ENCODE measurements at places on chromosomes 11 and 22.

GRCh38 chr11:108551651-108552462 lies 41.7 kb downstream of the EXPH5 start:
- DNase-seq: no peak

- no peak for DNase-seq
Observed at GRCh38 chr11:104246590-104246989, 82.6 kb upstream of the PDGFD start.

GRCh38 chr11:100930185-100930778 lies 199.3 kb downstream of the PGR start:
- no peak for DNase-seq

- peak; percentile 75 for DNase-seq
Observed at GRCh38 chr11:111378861-111379601, at the start of gene POU2AF1. TSS of gene POU2AF1 (minus strand) at chr11:111379275. CDS start at chr11:111379177, 98 bp downstream.

- no peak for DNase-seq
Observed at GRCh38 chr11:115498354-115498753, 5.9 kb downstream of the CADM1 start.

DNA sequence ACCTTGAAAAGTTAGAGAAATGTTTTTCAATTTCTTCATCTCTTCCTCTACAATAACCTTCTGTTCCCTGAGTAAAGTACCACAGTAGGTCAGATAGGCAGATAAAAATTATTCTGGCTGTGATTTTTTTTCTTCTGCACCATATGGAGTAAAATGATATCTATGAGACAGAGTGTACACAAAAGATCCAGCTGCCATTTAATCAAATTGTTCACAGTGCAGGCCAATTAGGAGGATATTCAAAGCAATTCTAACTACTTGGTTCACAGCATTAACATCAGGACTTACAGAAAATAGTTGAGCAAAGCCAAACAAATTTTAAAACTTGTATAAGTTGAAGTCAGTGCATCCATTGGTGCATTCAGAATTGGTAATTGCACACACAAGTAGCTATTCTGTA lies 147.9 kb upstream of the LUZP2 start:
- no peak for DNase-seq

DNA sequence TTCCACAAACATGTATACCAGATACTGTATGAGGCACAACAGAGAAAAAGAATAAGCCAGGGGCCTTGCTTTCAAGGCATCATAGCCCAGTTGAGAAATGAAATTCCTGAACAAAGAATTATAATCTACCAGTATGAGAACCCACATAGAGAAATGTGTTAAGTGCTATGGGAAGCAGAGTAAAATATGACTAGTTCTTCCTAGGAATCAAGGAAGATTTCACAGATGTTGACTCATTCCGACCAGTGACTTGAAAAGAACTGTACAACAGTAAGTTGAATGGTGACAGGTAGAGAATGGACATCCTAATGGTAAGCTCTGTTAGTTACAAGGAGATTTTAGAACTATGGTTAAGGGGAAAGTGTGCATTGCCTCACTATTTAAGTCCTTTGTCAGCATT lies 102.6 kb downstream of the TRIM44 start:
- DNase-seq: no peak

Data from CD4-positive, alpha-beta T cell (primary cell).